ENCODE measurements at places on chromosomes 6 and 20.

DNA sequence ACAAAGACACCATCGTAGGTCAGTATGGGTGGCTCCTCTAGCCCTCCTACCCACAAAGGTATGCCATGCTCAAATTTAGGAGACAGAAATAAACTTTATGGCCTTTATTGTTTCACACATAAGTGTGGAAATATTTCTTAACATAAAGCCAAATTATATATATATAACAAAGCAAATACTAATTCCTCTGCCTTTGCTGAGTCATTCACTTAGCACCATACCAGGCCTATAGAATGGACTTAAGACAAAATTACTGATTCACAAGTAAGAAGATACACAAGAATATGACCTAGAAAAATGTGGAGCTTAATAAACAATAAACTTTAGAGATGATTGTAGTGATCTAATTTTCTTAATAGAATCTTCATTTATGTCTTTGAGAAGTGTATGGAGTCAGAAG lies 5.2 kb downstream of the FRK start:
- no peak for DNase-seq

- DNase-seq: no peak
Observed at GRCh38 chr20:53040693-53041589, 68.8 kb downstream of the TSHZ2 start.

GRCh38 chr6:57262488-57262887 lies 40.4 kb upstream of the RAB23 start:
- DNase-seq: no peak

- DNase-seq: no peak
Observed at GRCh38 chr6:37665304-37665703, 32.4 kb downstream of the MDGA1 start.

Measured in amniotic epithelial cell (primary cell).